IPS-NIHi11 (cell line): ENCODE measurements at places on chromosomes 6 and 20.

DNA sequence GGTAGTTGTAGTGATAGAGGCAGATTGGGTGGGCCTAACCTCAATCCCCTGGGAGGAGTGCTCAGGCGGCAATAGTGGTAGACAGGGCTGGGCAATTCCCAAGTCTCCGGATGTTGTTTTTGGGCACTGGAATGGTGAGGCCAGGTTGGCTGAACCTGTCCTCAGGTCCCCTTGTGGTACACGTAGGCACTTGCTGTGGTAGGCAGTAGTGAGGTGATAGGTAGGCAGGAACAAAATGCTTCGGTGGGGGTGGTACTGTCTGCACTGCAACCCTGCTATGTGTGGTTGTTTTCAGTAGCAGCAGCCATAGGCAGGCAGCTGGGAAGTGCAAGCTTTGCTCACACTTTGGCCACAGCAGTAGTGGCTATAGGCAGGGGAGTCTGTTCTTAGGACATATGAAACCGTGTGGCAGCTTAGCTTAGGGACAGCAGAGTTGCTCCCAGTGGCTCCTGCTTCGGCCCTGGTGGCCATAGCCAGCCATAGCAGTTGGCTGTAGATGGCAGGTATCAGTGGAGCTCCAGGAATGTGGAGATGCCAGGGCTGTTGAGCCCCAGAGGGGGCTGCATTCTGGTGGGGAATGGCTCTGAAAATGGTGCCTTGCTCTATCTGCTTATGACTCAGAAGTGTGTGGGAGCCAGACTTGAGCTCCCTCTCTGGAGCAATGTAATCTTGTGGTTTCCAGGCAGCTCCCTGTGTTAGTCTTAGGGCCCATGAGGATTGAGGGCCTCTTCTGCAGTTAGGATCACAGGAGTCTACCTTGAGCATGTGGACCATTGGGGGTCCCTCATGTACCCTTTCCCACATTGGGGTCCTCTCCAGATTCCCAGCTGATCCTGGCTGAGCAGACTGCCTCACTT, 241.8 kb upstream of the BMP2 start:
- peak; percentile 17 for DNase-seq

DNA sequence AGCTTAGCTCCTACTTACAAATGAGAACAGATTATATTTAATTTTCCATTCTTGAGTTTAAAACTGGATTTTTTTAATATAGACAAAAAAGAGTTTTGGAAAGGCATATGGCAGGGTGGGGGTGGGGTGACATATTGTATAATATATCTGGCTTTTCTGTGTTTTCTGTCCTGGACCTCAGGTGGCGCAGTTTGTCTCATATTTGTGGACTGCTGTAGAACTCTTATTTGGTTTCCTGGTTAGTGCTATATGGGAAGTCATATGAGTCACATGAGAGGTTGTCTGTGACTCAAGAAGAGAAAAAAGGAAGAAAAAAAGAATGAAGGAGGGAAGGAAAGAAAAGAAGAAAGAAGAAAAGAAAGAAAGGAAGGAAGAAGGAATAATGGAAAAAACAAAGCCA, 131.8 kb downstream of the CLVS2 start:
- DNase-seq, result no peak

- no peak for DNase-seq
Measured at GRCh38 chr6:92380803-92381601, 1038.4 kb downstream of the EPHA7 start.

- peak; percentile 37 for DNase-seq
Measured at GRCh38 chr6:84685983-84686584, 78.3 kb downstream of the TBX18 start.

- no peak for DNase-seq
Measured at GRCh38 chr6:136163260-136163659, 86.9 kb downstream of the MTFR2 start.

- DNase-seq, result no peak
Measured at GRCh38 chr6:37695273-37695672, 2.4 kb downstream of the MDGA1 start.

GRCh38 chr6:167589615-167589940, 237.1 kb upstream of the AFDN start:
- no peak for DNase-seq

GRCh38 chr6:74690365-74690764, 515.5 kb downstream of the COL12A1 start:
- DNase-seq, result no peak

DNA sequence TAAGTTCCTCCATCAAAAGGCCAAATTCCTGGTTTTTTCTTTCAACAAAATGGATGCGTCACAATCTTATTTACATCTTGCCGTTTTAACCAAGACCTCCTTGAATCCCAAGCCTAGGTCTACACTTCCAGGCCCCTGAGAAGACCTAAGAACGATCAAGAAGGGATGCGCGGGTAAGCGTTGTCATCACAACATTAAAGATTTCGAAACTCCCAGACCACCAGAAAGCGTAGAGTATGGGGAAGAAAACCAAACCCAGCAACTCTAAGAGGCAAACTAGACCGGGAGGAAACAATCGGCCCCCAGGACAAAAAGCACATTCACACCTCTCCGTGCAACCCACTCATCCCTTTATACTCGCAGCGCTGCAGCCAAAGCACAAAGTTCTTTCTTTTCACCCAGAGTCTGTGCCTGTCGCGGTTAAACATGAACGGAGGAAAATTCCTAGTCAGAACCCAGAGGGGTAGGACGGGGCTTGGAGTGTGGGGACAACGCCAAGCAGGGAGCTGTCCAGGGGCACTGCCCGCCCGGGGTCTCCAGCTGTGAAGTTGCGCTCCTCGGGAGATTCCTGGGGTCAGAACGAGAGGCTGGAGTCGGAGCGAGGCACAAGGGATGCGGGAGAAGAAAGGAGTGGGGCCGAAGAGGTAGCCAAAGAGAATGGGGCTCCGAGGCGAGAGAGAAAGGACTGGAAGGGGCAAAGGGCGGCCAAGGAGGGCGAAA, 725 bp downstream of the OSER1 start:
- peak; percentile 29 for DNase-seq
